ENCODE measurements at places on chromosomes 4 and X.

- no peak for DNase-seq
Measured at GRCh38 chr4:172480471-172480870, 667.3 kb downstream of the GALNTL6 start.

DNA sequence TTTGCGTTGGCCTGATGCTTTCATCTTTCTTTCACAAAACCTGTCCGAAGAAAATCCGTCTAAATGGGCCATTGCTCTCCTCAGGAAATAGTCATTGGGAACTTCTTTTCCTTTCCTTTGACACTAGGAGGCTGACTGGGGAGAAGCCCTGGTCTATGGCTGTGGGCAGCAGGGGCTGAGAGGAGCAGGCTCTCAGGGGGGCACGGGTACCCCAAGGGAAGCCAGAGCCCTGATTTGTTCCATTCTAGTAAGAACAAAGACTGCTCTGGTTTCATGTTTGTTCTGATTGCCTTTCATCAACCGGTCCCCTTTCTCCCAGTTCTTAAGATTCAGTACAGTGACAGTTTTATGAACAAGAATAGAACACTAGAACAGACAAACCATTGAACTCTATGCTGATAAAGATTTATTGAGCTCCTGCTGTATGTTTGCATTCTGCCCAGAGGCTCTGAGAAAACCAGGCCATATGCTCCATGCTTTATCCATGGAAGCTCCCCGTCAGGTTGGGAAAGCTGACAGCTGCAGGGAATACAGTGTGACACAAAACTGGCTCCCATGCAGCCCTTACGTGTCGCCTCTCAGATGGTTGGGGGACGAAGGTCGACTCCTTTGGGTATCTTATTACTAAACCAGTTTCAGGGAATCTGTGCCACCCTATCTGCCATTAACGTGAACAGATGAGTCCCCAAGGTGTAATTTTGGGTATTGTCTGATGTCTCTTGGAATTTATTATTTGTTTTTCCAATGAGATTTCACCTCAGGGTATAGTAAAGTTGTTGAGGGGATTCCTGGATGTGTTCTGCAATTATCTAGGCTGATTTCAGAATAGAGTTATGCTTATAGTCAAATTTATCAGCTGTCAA is 72.4 kb upstream of the MSANTD1 start:
- no peak for DNase-seq

GRCh38 chr4:41189076-41189475 is 25.3 kb downstream of the APBB2 start:
- no peak for DNase-seq

DNA sequence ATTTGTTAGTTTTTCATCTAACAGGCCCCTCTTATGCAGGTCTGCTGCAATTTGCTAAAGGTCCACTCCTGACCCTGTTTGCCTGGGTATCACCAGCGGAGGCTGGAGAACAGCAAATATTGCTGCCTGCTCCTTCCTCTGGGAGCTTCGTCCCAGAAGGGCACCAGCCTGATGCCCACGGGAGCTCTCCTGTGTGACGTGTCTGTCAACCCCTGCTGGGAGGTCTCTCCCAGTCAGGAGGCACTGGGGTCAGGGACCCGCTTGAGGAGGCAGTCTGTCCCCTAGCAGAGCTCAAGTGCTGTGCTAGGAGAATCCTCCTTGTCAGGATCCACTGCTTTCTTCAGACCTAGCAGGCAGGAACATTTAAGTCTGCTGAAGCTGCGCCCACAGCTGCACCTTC is 30.5 kb downstream of the ATRX start:
- no peak for DNase-seq

- DNase-seq = no peak
Measured at GRCh38 chr4:127441571-127441970, 191.2 kb upstream of the INTU start.

- DNase-seq = no peak
Measured at GRCh38 chrX:102138064-102138463, 4.2 kb downstream of the TCEAL6 start.

DNA sequence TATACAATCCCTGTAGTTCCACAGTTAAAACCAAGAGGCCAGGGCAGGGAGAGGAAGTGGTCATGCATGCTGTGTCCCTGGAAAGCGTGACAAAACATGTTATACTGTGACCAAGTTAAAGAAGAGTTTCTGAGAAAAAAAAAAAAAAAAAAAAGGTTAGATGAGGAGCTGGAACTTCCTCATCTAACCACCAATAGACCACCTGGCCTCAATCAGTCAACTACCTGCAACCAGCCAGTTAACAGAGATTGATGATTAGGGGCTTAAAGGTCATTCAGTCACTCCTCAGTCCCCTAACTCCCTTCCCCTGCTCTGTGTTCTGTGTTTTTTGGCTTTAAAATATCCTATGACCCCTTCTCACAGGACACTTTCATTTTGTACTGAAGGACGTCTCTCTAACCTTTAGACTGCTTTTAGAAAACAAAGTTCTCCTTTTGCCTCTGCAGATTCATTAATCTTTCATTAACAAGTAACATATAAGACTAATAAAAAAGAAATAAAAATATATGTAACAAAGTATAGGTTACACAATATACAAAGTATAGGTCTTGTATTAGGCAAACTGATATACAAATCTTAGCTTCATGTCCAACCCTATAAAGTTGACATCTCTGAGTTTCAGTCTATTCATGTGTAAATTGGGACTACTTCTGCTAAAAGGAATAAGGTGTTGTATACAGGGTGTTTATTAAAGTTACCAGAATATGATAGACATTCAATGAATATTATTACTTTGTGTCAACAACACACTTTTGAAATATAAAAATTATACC is 179.1 kb upstream of the NDST4 start:
- no peak for DNase-seq

Measured in AG10803 (cell line).